GM23248 (cell line): ENCODE measurements at places on chromosomes 12 and 14. TPM values are rescaled to one million over a fixed set of nuclear protein-coding genes. Genes with fewer than 3 reads are reported as not detected.

GRCh38 chr14:103594265-103594664 lies 31.5 kb downstream of the COA8 start:
- DNase-seq, result peak; percentile 91

DNA sequence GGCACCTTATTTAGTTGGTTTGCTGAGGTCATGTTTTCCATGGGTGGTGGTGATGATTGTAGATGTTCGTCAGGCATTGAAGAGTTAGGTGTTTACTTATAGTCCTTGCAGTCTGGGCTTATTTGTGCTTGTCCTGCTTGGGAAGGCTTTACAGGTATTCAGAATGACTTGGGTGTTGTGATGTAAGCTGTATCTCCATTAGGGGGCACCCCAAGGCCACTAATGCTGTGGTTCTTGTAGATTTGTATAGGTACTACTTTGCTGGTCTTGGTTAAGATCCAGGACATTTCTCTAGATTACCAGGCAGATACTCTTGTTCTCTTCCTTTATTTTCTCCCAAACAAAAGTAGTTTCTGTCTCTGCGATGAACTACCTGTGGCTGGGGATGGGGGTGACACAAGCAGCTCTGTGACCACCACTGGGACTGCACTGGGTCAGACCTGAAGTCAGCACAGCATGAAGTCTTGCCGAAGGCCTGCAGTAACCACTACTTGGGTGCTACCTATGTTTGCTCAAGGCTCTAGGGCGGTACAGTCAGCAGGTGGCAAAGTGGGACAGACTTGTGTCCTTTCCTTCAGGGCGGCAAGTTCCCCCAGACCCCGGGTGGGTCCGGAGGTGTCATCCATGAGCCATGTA lies 35.8 kb upstream of the FBXO33 start:
- DNase-seq, result peak; percentile 43

- no peak for DNase-seq
Observed at GRCh38 chr14:38243696-38244240, 12.1 kb downstream of the CLEC14A start.

The NAV3 gene
- 49.8 and 69.9 TPM in 2 replicates for total RNA-seq

The CCDC196 gene
- total RNA-seq, result not detected in 2 replicates
